ENCODE measurements at places on chromosomes 2 and 18.

DNA sequence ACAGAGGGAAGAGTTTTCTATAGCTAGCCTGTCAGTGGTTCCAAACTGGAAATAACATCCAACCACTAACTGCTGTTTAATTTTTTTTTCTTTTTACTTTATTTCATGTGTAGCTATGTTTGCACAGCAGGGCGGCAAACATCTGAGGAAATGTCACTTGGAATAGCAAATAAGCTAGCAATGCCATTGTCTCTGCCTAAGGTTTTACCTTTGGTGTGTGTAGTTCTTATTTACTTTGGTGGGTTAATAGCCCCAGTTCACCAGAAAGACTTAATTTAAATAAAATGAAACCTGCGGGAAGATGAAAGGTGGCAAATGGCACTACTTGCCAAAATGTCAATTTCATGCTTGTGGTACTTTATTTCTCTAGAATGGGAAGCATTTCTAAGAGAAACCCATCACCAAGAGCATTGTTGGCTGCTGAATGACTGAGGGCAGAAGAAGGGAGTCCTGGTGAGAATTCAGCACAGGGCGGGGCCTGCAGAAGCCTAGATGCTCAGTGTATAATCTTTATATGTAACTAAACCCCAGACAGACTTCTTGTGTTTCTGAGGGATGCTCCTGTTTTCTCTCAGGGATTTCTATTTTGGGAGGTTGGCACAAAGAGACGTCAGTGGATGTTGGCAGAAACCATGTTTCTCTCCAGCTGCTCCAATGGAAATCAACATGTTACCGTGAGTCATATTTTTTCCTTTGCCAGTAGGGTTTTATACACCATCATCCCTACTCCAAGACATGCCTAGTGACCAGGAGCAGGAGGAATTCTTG, 300.4 kb upstream of the NT5C1B start:
- no peak for DNase-seq

DNA sequence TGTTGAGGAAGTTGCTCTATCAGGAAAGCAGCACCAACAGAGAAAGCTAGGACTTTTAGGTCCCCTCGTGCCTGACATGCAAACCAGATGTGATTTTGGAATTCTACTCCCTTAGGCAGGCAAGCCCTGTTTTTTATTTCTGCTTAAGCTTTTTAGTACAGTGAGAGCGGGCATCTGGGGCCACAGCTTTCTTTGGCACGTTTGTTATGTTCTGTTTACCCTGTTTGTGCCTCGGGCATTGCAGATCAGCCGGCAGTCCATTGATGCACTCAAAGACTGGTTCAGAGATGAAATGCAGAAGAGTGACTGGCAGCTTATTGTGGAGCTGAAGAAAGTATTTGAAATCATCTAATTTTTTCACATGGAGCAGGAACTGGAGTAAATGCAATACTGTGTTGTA, 61.9 kb downstream of the EIF5B start:
- DNase-seq, result no peak

GRCh38 chr18:49968644-49969309, 155.4 kb upstream of the ACAA2 start:
- DNase-seq, result no peak

DNA sequence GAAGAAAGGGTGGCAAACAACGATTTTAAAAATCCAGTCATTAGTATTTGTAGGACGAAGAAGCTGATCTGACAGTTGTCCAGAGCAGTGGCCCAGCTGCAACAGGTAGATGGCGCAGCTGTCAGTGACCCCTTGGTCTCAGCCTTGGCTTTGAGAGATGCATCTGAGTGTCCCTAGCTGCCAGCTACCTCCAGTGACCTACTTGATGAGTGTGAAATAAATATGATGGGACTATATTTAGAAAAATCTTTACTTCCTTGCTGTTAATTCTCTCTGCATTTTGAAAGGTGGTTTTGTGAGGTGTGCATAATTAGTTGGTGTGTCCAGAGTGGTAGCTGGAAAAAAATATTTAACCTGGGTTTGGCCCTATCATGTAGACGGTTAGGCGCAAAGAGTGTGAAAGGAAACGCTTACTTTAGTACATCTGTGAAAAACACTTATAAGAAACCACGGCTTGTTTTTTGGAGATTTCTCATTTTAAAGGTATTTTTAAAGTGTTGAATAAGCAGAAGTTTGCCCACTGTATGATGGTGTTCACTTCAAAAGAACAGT, 963 bp downstream of the INPP1 start:
- no peak for DNase-seq

- DNase-seq, result no peak
Measured at GRCh38 chr2:65663831-65664407, 231.5 kb upstream of the SPRED2 start.

GRCh38 chr2:227671170-227671905, 4.7 kb downstream of the SCYGR5 start:
- no peak for DNase-seq

DNA sequence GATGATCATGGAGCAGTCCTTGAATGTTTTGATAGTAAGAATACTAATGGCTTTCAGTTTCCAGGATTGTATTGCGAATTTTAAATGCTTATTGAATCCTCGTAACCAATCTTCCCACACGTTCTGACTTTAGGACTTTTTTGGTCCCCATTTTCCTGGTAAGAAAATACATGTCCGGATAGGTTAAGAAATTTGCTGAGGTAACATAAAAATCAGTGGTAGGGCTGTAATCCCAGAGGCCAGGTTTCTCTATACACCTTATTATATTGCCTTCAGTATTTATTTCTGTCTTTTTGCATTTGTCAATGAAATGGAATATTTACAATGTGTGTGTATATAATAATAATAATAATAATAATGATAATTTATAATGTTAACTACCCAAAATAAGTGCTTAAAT, 603.2 kb downstream of the TMEM182 start:
- DNase-seq, result no peak

DNA sequence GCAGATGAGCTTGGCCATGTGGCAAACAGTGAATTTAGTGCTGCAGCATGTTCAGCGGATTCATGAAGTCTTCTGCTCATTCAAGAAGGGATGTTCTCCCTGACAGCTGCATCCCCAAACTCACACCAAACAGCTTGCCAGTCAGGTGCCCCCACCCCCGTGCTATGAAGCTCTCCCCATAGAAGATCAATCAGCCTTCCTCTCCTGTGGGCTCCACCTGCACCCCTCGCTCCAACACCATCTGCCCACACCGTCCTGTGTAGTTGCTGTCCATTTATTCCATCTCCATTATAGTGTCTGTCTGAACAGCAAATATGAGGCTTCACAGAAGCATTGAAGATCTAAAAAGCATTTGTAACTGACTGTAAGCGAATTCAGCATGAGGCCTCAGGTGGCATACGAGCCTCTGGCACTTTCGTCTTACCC, 218.9 kb downstream of the BCL2 start:
- no peak for DNase-seq

DNA sequence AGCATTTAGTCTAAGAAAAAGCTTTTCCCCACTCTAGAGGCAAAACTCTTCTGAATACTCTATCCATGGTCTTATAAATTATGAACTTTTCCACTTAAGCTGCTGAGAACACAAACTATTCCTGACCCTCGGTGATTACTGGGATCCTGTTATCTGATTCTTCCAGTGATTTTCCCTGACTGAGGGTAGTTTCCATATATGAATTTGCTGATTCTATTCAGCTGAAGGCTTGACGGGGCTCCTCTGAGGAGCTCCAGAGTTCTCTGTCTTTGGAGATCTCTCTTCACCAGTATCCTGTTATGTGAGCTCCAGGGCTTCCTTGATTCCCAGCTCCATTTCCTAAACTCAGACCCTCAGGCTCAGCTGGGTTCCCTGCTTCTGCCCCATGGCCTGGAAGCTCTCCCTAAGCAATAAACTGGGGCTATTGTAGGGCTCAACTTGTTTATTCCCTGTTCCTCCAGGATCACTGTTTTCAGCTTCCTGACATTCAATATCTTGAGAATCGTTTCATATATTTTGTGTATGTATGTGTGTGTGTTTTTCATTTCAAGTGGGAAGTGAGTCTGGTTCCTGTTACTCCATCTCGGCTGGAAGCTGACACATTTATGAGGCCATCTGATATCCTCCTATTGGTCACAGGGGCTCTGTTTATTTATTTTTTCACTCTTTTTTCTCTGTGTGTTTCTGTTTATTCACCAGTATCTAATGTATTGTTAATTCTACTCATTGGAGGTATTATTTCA, 78.2 kb downstream of the ARHGAP28 start:
- DNase-seq, result no peak

- DNase-seq, result no peak
Measured at GRCh38 chr18:52288403-52289004, 51.5 kb upstream of the DCC start.

- DNase-seq, result no peak
Measured at GRCh38 chr2:42123426-42123825, 45.7 kb upstream of the EML4 start.

DNA sequence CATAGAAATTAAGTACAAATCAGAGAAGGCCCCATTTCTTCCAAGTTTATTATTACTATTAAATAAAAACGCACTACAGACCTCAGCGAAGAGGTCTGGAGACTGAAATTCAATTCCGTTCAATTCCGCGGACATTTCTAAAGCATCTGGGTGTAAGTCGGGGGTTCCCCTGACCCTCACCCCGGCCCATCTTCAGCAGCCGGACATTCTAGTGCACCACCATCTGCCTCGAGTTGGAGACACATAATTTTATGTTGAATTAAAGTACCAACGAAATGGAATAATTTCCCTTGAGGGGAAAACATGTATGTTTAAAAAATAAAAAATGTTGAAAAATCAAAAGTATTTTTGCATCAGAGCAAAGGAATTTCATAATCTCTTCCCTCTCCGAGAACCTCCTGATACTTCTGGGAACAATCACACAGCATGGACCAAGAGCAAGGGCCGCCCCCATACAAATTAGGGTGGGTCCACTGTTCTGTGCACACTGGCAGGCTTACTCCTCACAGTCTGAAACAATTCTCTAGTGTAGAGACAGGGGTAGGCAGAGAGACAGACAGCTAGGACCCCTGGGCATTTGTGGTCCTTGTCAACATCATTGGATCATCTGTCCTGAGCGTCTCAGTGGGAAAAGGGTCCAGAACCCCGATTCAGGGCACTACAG, 29.3 kb downstream of the MBP start:
- DNase-seq, result no peak

GRCh38 chr2:108575132-108575966, 41.1 kb downstream of the LIMS1 start:
- DNase-seq, result no peak

DNA sequence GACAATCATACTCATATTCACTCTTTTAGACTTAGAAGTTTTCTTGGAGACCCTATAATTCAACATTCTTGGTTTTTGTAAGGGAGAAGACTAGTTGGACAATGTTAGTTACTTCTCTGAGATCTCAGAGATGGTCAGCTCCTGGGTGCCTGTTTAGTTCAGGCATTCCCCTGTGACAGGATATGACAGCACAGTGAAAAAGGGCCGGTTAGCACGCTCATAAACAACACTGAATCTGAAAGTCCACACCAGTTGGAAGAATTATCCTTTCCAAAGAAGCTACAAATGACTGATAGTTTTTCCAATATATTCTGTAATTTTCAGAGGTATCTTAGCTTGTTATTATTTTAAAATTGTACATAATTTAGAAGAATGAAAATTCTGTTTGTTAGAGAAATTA, 75.7 kb downstream of the ADAM23 start:
- no peak for DNase-seq

DNA sequence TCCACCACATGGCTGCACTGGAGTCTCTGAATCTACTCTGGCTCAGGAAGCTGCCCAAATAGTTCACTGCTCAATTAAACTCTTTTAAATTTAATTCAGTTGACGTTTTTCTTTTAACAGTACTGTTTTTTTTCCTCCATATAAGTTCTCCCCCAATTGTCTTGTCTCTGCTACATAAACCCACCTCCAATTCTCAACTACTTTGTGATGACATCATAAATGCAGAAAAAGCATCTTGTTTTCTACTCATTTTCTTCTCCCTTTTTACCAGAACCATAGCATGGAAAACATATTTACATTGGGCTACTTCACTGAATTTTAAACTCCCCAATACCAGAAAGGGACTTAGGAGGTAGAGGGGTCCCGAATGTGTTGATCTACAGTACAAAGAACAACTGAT, 270.4 kb downstream of the GPD2 start:
- no peak for DNase-seq

DNA sequence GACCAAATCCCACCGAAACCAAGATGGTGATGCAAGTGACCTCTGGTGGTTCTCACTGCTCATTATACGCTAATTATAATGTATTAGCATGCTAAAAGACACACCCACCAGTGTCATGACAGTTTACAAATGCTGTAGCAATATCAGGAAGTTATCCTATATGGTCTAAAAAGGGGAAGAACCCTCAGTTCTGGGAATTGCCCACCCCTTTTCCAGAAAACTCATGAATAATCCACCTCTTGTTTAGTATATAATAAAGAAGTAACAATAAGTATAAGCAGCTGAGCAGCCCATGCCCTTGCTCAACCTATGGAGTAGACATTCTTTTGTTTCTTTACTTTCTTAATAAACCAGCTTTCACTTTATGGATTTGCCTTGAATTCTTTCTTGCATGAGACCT, 31.0 kb upstream of the FMNL2 start:
- DNase-seq, result no peak

DNA sequence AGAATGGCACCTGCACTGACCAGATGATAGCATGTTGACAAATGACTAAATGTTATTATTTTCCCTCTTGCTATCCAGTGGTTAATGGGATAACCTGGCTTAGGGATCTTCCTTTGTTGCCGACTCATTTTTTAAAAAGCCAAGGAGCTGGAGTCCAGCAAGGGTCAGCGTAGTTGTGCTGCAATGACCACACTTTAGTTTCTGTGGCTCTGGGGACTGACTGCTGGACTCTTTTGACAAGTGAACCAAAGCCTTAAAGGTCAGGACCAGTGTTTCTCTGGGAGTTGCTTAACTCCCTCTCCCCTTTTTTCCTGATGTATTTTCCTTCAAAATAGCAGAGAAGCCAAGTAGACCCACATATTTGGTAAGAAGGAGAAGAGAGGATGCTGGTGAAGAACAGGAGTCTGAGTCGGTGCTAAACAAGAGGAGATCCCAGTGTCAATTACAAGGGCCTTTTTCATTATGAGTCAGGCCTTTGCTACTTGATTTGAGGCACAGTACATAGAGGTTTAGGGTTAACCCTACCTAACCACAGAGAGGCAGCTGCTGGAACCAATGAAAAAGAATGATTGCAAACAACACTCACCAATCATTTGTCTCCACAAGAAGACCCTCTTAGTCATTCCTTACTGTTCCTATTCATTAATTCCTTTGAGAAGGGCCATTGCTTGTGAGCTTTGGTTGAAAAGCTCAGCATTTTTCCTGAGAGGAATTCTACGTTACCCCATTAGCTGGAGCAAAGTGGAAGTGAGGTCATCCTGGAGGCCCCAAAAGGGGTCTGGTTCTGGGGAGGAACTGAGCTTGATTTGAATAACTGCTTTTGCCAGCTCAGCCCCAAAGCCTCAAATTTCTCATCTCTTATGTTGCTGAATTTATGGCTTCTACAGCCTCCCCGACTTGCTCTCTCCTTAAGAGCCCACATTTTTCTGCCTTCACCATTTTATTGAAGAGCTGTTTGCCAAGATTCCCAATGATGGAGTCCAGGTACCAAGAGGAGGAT, 137.6 kb upstream of the HNMT start:
- no peak for DNase-seq
